Neural progenitor cell (in vitro differentiated cells): ENCODE measurements at places on chromosomes 12 and 14.

GRCh38 chr14:72518809-72519377, 375.0 kb downstream of the DPF3 start:
- no peak for DNase-seq

DNA sequence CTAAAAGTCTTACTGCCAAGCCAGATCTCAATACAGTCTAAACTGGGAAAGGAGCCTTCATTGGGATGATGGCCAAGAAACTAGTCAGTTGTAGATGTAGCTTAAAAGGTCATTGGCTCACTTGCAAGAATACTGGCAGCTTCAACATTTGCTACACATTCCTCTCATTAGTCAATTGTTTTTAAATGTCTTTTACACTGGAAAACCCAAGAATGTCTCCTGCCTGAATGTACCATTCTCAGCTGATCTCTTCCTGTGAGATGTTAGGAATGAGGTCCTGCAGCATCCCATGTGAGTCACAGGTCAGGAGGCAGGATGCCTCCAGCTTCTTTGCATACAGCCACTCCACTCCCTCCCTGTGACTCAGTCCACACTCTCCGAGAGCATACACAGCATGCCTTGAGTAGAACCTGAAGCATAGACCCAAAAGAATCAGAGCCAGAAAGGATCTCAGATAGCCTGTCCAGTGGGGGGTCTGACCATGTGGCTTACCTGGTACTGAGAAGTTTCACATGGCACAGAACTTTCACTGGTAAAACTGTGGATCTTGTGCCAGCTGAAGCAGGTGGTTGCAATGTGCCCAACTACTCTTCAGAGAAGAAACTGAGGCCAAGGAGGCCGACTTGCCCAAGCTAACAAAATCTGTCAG, 56.0 kb upstream of the HECTD1 start:
- no peak for DNase-seq

DNA sequence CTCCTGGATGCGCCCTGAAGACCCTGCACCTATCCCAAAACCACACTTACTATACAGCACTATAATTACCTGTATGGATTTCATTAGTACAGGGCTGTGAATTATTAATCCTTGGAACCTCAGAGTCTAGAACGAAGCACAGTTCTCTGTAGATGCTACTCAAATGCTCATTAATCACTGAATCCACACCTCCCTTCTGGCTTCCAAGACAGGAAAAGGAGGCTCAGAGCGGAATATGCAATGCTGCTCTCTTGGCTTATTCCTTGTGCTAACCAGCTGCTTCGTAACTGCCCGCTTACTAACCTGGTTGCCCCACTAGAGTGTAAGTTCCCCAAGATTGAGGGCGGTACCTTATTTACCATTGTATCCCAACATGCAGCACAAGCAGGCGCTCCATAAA, 39.1 kb upstream of the NUDT4 start:
- no peak for DNase-seq

GRCh38 chr14:104580961-104581360, 1.4 kb downstream of the C14orf180 start:
- no peak for DNase-seq

- peak; percentile 61 for DNase-seq
Measured at GRCh38 chr14:99619835-99620834, 16.1 kb upstream of the CCDC85C start.

DNA sequence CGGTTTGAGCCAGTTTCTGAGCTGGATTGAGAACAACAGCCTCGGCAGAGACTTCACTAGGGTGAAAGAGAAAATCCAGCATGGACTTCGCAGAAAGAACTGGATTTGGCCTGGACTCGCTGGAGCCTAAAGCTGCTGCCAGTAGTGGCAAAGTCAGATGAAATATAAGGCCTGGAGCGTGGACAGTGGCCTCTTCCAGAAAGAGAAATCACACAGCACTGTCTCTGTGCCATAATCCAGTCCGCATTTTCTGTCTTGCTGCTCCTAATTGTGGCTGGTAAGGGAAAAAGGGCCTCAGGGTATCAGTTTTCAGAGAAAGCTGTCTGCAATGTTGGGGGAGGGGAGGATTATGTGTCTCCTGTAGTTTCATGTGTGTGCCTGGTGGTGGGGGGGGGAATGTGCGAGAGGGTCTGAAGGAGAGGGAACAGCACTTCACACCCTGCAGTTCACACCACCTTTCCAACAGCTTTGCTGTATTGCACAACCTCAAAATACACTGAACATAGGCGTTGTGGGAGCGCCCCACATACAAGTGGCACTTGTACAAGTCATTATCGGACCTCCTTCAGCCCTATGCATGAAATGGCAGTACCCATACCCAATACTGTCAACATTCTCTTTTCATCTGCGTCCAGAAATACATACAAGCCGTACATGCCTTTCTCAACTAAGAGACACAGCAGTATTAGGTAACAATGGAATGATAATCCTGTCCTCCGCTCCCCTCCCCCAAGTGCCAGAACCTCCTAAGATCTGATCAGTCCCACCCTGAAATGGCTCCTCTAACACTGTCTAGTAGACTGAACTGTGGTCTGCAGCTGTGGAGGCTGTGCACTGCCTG, 107.5 kb upstream of the ATF7IP start:
- peak; percentile 96 for DNase-seq

- no peak for DNase-seq
Measured at GRCh38 chr12:124545508-124546418, 21.6 kb downstream of the NCOR2 start.

- DNase-seq, result peak; percentile 32
Measured at GRCh38 chr14:58717211-58717610, 79.4 kb downstream of the DACT1 start.

DNA sequence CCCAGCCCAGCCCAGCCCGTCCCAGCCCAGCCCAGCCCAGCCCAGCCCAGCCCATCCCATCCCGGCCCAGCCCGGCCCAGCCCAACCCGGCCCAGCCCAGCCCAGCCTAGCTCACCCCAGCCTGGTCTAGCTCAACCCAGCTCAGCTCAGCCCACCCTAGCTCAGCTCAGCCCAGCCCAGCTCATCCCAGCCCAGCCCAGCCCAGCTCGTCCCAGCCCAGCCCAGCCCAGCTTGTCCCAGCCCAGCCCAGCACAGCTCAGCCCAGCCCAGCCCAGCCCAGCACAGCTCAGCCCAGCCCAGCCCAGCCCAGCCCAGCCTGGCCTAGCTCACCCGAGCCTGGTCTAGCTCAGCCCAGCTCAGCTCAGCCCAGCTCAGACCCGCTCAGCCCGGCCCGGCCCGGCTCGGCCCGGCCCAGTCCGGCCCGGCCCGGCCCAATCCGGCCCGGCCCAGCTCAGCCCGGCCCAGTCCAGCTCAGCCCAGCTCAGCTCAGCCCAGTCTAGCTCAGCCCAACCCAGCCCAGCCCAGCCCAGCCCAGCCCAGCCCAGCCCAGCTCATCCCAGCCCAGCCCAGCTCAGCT, 184.7 kb downstream of the TMEM121 start:
- DNase-seq, result no peak

GRCh38 chr14:94139421-94139820, 10.0 kb upstream of the IFI27L2 start:
- DNase-seq, result no peak

- peak; percentile 69 for DNase-seq
Measured at GRCh38 chr12:91986084-91986483, 159.6 kb downstream of the BTG1 start.

GRCh38 chr14:54362759-54363437, 33.9 kb upstream of the CDKN3 start:
- DNase-seq, result no peak

- DNase-seq, result peak; percentile 51
Measured at GRCh38 chr12:122527478-122527944, 462 bp downstream of the KNTC1 start.

DNA sequence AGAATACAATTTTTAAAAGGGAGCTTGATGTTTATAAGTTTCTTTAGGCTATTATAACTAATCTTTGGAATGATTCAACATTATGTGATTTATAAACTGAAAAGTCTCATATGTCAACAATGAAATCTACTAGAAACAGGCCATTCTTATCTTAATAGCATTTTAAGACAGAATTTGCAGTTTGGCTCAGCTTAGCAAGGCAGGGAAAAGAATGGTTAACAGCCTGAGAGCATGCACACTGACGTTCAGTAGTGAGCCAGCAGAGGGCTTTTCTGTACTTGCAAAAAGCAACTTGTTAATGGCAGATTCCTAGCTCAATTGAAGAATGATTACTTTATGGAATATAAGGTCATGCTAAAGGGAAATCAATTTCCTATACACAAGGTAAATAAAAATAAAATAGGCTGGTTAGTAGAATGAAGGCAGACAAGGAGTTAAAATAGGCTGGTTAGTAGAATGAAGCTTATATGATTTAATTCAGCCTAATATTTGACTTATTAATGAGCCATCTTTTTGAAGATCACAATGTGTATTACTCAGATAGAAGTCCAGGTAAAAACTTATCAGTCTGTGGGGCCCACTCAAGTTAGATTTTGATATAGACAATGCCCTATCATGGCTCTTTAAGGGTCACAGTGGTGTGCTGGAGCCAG, 95.9 kb downstream of the OTOGL start:
- peak; percentile 71 for DNase-seq

GRCh38 chr12:38736821-38737220, 168.6 kb downstream of the CPNE8 start:
- DNase-seq, result no peak

DNA sequence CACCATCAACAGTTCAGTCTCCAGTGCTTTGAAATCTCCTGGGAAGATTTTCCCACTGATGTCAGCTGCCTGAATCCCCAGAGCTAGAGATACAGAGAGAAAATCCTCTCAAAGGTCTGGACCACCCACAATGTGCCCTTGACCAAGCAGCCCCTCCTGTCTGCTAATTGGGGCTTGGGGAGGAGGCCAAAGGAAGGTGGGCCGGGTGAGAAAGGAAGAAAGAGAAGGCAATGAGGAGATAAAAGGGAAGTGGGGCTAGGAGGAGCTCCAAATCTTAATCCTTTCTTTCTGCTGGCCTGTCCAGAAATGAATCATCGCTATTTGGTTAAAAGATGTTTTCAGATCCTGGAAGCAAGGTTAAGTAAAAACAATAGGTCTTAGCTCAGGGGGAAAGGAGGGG, 322.9 kb downstream of the BCL11B start:
- no peak for DNase-seq

GRCh38 chr12:108523365-108523764, 8.3 kb downstream of the FICD start:
- DNase-seq, result no peak

- DNase-seq, result no peak
Measured at GRCh38 chr12:93894391-93895088, 217.4 kb downstream of the CRADD start.

- DNase-seq, result no peak
Measured at GRCh38 chr12:56160193-56160763, 2.1 kb downstream of the MYL6 start.

DNA sequence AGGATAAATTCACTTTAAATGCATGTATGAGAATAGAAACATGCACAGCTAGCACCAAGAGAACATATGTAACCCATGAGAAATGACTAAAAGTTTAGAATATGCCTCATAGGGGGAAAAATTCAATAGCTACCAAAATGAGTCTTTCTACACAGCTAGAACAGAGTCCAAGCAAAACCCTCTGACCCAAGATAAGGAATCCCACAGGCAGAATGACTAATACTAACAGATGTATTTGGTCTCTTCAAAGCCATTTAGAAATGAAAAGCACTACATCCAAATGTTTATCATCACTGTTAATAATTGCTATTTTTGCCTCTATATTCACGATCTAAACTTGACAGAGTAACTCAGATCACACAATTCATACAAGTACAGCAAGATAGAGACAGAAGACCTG, 44.0 kb downstream of the KICS2 start:
- DNase-seq, result no peak

DNA sequence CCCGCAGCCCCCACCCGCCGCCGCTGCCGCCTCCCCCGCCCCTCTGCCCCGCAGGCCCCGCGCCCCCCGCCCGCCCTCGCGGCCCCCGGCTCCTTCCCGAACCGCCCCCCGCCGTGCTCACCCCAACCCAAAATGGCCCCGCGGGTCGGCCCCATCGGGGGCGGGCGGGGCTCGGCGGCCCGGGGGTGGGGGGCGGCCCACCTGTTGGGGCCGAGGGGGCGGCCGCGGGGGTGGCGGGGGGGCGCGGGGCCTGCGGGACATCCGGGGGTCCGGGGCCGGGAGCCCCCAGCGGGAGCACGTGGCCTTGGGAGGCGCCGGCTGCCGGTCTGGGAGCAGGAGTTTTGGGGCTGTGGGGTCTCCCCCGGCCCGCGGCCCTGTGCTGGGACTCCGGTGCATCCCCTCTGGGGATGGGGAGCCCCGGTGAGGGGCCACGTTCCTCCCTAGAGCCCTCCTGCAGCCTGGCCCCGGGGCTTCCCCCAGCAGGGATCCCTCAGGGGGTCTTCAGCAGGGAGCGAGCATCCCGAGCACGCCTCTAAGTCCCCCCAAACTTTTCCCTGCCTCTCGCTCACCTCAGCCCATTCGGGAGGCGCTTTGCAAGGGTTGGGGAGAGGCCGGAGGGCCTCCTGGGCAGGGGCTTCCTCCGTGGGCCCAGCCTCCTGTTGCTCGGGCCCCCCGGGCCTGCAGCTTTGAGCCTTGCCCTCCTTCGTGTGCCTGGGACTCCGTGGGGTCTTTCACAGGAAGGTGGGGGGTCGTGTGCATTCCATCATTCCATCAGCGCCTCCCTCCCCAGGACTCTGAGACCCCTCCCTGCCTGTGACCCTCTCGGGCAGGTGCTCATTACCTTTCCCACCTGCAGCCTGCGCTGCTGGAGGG, 710 bp downstream of the MTA1 start:
- DNase-seq, result no peak

GRCh38 chr12:127567531-127567930, 699.4 kb upstream of the TMEM132C start:
- no peak for DNase-seq

GRCh38 chr14:104957146-104958113, 20.7 kb downstream of the AHNAK2 start:
- no peak for DNase-seq

- DNase-seq, result no peak
Measured at GRCh38 chr12:121358073-121358472, 5.9 kb upstream of the ANAPC5 start.

GRCh38 chr14:90602088-90602687, 205.4 kb downstream of the CALM1 start:
- DNase-seq, result no peak

DNA sequence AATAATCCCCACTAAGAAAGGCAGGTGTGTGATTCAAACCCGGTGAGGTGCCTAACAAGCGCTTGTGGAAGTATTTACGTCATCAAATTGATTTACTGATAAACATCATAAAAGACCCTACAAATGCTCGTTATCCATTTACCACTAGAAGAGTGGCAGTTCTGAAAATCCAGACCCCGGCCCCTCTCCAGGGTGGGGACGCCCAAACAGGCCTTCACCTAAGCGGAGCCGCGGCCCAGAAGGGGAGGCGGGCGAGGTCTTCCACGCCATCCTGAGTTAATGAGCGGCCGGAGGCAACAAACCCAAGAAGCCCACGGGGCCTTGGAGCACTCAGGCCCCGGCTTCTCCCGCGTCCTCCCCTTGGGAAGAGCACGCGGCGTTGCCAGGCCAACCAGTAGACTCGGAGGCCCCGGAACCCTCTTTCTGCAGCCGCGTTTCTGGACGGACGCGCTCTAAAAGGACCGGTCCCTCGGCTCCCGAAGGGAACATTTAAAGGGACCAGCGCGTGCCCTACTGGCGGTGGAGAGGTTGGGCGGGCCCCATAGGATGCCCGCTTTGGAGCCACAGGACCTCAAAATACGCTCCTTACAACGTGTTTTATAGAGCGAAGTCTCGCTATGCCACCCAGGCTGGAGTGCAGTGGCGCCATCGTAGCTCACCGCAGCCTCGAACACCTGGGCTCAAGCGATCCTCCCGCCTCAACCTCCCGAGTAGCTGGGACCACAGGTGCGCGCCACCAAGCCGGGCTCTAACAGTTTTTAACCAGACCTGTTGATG, 3.5 kb downstream of the PTPN21 start:
- DNase-seq, result peak; percentile 77
